Heart right ventricle (tissue), 16 donors: ENCODE measurements at places on chromosomes 7 and 10.

- H3K27me3 ChIP-seq, result no peaks in the 10 kb centered on the region
- H3K4me1 ChIP-seq, result no peaks in the 10 kb centered on the region
- peak overlapping the region; percentile 59 for H3K4me3 ChIP-seq
- DNase-seq, result peak; percentile 36
- H3K27ac ChIP-seq, result peak overlapping the region; percentile 86
Observed at GRCh38 chr7:78018641-78019446, 220.3 kb downstream of the PHTF2 start.

GRCh38 chr10:88156341-88156740, 292.9 kb downstream of the PTEN start:
- no peak for DNase-seq
- no peak overlapping the region for H3K4me3 ChIP-seq
- no peaks in the 10 kb centered on the region for H3K36me3 ChIP-seq
- H3K4me1 ChIP-seq, result peaks cover 31% of the 10 kb centered on the region
- no peak overlapping the region for H3K27ac ChIP-seq

DNA sequence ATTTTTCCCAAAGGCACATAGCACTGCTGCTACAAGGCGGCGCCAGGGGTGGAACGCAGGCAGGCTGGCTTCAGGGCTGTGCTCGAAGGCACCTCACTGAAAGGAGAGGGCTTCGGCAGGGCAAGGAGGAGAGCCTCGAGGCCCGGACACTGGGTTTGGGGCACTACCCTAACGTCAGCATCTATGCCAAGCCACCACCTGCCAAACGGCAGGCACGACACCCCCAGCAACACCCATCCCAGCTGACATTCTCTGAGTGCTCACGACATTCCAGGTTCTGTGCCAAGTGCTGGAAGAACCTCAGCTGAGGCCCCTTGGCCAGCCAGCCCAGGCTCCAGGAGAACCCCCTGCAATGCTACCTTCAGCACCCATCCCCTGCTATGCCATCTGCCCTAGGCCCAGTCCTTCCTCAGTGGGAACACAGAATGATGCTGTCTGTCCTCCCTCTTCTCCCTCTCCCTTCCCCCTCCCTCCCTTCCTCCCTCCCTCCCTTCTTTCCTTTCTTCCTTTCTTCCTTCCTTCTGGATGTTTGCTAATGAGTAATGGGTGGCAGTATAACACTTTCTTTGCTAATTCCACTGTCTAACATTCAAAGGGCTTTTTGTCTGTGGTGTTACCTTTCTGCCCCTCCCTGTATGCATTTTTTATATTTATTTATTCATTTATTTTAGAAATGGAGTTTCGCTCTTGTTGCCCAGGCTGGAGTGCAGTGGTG, 24.3 kb downstream of the ZCCHC24 start:
- no peaks in the 10 kb centered on the region for H3K27me3 ChIP-seq
- H3K27ac ChIP-seq, result peak overlapping the region; percentile 7
- peaks cover 59% of the 10 kb centered on the region for H3K36me3 ChIP-seq

GRCh38 chr7:56188376-56188775, 72.2 kb upstream of the NUPR2 start:
- no peaks in the 10 kb centered on the region for H3K36me3 ChIP-seq
- no peaks in the 10 kb centered on the region for H3K27me3 ChIP-seq
- DNase-seq, result no peak
- no peak overlapping the region for H3K27ac ChIP-seq
- no peaks in the 10 kb centered on the region for H3K4me1 ChIP-seq
- H3K4me3 ChIP-seq, result no peak overlapping the region

DNA sequence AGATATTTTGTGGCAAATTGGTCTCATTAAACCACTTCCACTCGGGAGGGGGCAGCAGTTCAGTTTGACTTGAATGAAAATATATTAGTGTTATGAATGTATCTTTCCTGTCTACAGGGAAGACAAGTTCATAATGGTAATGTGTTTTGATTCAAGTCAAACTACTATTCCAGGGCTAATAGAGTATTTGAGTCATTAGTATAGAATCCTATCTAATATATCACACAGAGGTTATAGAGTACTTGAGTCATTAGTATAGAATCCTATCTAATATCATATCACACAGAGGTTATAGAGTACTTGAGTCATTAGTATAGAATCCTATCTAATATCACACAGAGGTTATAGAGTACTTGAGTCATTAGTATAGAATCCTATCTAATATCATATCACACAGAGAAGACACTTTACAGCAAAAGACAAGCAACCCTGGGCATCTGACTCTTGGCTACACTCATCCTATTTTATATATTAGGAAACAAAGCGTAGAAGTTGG, 199.7 kb upstream of the MAGI2 start:
- no peak overlapping the region for H3K4me3 ChIP-seq
- no peak overlapping the region for H3K27ac ChIP-seq
- DNase-seq, result no peak

- no peak overlapping the region for H3K4me3 ChIP-seq
- no peak overlapping the region for H3K27ac ChIP-seq
- no peaks in the 10 kb centered on the region for H3K36me3 ChIP-seq
- no peaks in the 10 kb centered on the region for H3K27me3 ChIP-seq
- peaks cover 94% of the 10 kb centered on the region for H3K4me1 ChIP-seq
Observed at GRCh38 chr10:71255808-71256660, 43.7 kb downstream of the UNC5B start.

GRCh38 chr10:103643381-103643780, 149.9 kb downstream of the NEURL1 start:
- H3K27ac ChIP-seq, result no peak overlapping the region
- H3K27me3 ChIP-seq, result no peaks in the 10 kb centered on the region
- H3K36me3 ChIP-seq, result peaks cover 4% of the 10 kb centered on the region
- peaks cover 54% of the 10 kb centered on the region for H3K4me1 ChIP-seq

DNA sequence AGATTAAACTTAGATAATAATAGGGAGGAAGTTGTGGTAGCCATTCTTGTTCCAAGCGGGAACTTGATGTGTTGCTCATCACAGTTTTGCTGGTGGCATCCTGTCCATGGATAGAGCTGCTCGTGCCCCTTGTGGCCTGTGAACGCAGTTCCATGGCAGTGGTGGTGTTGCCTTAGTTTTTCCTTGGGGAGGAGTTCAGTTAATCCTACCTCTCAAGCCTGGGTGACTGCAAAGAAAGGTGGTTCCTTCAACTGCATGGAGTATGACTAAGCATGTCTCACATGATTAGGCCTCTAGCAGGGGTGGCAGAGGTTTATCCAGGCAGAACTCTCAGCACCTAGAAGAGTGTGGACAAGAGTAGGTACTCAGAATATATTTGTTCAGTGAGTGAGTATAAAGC, 99.7 kb downstream of the MAPK8 start:
- H3K27me3 ChIP-seq, result no peaks in the 10 kb centered on the region
- H3K4me3 ChIP-seq, result no peak overlapping the region
- H3K4me1 ChIP-seq, result no peaks in the 10 kb centered on the region

- no peak overlapping the region for H3K27ac ChIP-seq
- no peaks in the 10 kb centered on the region for H3K36me3 ChIP-seq
- no peak for DNase-seq
- H3K4me3 ChIP-seq, result no peak overlapping the region
- H3K4me1 ChIP-seq, result no peaks in the 10 kb centered on the region
- no peaks in the 10 kb centered on the region for H3K27me3 ChIP-seq
Observed at GRCh38 chr7:24597014-24597413, 23.8 kb downstream of the PALS2 start.

- no peaks in the 10 kb centered on the region for H3K27me3 ChIP-seq
- H3K27ac ChIP-seq, result no peak overlapping the region
- no peak overlapping the region for H3K4me3 ChIP-seq
- no peak for DNase-seq
- H3K36me3 ChIP-seq, result no peaks in the 10 kb centered on the region
Observed at GRCh38 chr10:81603106-81603620, 271.8 kb upstream of the NRG3 start.
